ENCODE measurements at places on chromosomes 3 and 15.

GRCh38 chr15:100565591-100565990, 36.4 kb downstream of the LINS1 start:
- DNase-seq, result no peak

DNA sequence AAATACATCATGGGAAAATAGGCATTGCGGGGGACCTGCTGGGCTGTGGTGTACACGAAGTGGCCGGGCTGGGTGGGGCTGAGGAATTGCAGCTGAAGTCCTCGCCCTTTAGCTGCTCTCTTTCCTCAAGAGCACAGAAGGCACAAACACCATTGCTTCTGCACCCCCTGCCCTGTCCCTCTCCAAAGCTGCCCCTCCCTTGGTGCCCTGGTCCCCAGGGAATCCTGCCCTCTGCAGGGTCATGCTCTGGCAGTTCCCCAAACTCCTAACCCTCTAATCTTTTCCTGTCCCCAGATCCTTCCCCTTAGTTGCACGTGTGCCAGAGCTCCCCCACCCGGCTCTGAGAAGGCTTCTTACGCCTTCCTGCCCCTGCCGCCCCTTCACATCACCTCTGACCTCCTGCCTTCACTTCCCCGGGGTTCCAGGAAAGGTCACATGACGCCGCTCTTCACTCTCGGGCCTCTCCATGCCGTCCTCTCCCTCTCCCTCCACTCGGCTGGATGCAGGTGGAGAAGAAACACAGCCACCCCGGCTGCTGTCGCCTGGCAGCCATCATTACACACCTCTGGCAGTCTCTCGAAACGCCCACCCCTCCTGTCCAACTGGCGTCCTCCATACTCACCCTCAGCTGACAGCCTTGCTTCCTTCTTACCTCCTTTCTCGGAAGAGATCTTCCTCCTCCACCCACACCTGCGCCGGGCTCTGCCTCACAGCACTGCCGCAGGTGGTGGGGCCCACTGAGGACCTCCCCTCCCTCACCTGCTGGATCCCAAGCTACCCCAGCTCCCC, 6.9 kb upstream of the PCSK6 start:
- DNase-seq, result no peak

DNA sequence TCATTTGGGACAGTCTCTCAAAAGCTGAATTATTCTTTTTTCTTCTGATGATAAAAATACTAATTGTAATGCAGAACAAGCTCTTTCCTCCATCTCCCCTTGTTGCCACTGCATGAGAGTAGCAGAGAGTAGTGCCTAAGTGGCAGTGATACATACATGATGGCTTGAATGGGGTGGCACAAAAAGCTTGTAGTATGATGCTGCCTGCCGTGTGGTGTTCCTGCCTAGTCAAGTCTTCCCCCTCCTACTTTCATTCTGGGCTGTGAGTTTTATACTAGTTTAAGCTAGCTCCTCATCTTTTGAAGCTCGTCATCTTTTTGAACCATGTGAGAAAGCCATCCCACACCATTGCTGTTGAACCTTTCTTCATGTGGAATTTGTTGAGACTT, 230.5 kb downstream of the NFKBIZ start:
- no peak for DNase-seq

DNA sequence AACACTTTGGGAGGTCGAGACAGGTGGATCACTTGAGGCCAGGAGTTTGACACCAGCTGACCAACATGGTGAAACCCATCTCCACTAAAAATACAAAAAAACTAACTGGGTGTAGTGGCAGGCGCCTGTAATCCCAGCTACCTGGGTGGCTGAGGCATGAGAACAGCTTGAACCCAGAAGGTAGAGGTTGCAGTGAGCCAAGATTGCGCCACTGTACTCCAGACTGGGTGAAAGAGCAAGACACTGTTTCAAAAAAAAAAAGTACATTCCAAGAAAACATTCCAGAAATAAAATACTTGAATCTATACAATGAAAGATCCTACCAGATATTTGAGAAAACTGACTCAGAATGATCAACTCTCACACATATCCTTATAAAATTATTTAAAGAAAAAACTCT, 30.4 kb downstream of the TFDP2 start:
- no peak for DNase-seq

Data from cortex of kidney (tissue), 1 donor.